ENCODE measurements at places on chromosomes 3 and 15.
A peak's percentile ranks its signal among the peaks of the same experiment; 100 is the strongest.

DNA sequence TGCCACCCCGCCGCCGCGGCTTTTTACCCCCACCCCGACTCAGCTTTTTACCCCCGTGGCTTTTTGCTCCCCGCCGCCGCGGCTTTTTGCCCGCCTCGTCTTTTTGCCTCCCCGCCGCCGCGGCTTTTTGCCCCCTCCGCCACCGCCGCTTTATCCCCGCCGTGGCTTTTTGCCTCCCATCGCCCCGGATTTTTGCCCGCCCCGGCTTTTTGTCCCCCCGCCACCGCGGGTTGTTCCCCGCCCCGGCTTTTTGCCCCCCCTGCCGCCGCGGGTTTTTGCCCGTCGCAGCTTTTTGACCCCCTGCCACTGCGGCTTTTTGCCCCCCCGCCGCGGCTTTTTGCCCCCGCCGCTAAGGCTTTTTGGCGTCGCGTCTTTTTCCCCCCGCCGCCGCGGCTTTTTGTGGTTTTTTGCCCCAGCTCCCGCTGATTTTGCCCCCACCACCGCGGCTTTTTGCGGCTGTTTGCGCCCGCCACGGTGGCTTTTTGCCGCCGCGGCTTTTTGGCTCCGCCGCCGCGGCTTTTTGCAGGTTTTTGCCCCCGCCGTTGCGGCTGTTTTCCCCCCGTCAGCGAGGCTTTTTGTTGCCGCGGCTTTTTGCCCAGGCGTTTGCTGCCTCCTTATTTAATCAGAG is 597.2 kb downstream of the GOLGA6L6 start:
- no peak for DNase-seq

GRCh38 chr15:68304589-68305337 is 27.2 kb downstream of the FEM1B start:
- DNase-seq, result peak; percentile 15

DNA sequence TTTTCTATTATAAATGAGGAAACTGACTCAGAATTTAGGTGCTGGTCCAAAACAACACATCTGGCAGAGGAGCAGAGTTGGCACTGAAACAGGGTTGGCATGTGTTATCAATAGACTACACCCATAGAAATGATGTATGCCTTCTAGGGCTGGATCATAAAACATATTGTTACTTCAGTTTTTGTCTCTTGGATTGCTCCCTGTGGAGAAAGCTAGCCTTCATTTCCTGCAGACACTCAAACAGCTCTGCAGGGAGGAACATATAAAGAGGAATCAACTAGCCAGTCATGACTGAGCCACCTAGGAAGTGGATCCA is 507 bp upstream of the MRPL3 start:
- no peak for DNase-seq

DNA sequence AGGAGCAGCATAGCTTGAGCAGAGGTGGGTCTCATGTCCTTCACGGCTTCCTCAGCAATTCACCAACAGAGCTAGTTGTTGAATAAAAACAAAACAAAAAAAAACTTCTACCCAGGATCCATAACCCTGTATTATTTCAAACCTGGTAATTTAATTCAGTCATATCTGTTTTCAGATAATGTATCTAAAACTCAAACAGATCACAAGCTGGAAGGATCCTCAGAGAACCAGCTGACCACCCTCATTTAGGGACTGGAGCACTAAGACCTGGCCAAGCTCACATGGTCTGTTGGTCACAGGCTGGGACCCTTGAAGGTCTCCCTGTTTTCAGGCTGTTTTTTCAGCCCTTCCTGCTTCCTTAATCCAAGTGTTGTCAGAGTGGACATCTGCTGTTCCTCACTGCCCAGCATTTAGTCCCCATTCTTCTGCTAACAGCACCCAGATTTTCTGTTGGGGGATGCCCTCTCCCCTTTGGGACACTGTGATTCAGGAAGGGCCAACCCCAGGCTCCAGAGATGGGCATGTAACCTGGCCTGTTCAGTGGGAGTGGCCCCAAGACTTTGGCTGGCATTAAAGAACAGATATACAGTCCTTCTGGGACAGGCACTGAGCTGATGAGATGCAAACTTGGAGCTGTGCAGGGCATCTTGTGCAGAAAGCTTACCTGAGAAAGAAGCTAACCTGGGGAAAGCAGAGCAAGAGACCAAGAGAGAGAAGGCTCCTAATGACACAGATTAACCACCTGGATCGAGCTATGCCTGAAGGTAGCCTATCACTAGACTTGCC is 78.8 kb upstream of the SPATA12 start:
- DNase-seq, result no peak

GRCh38 chr3:190581041-190581541 is 67.2 kb downstream of the IL1RAP start:
- no peak for DNase-seq

GRCh38 chr3:58529516-58530353 is 7.3 kb downstream of the ACOX2 start:
- DNase-seq, result no peak

DNA sequence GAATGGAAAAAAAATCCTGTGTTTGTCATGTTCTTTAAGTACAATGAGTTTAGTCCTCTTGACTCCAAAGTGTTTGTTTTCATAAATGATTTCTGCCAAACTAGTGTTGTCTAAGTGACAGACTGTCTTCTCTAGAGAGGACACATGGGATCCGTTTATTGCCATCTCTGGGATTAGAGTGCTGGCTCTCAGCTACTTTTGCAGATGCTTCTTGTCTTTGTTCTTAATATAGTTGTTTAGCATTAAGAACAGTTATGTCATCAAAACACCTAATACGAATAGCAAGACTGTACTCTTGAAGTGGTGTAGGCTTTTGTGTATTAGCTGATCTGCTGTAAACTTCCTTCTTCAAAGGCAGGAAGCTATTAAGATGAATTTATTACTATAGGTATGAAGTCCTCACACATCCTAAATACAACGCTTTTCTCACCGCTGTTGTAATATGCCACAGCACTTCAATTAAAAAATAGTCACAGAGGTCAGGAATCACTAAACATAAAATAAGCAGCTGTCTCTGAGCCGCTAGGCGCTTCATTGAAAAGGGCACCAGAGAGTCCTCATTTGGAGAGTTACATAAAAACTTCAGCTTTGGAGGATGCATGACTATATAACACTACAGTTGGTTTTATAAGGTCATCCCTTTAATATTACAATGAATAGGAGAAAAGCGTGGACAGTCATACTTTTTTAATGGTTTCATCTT is 128.3 kb upstream of the ZNF385D start:
- DNase-seq, result no peak

GRCh38 chr3:8681349-8681748 is 36.8 kb upstream of the SSUH2 start:
- no peak for DNase-seq

GRCh38 chr3:132404276-132404675 is 13.0 kb upstream of the DNAJC13 start:
- DNase-seq, result no peak

DNA sequence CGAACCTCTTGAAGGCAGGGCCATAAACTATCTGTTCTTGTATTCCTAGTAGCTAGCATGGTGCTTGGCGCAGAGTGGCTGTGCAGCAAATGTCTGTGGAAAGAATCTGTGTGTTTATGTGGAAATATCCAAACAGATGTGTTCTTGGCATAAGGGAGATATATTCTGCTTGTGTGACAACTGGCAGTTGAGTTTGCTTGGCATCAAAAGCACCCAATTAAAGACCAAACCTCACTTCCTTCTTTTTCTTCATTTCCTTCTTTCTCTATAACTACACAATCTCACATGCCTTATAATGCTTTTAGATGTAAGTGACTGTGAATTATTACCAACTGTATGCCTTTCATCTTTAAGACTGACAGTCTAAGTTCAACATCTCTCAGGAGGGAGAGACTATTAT is 296.5 kb downstream of the SLC9A9 start:
- no peak for DNase-seq

DNA sequence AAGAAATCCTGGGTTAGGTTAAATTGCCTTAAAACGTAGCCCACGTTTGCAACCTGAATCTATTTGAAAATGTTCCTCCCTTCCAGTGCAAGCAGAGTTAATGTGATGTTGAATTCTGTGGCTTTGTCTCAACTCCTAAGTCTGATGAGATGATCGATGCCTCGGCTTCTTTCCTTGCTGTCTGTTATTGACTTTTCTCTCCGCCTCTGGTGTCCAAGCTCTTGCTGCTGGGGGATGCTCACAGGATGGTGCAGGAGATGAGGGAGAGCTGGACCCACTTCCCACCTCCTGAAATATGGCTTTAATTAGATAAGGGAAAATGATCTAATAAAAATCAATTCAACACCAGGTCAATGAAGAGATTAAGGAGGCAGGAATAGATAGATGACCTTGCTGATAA is 407.9 kb upstream of the RGMA start:
- DNase-seq, result no peak

DNA sequence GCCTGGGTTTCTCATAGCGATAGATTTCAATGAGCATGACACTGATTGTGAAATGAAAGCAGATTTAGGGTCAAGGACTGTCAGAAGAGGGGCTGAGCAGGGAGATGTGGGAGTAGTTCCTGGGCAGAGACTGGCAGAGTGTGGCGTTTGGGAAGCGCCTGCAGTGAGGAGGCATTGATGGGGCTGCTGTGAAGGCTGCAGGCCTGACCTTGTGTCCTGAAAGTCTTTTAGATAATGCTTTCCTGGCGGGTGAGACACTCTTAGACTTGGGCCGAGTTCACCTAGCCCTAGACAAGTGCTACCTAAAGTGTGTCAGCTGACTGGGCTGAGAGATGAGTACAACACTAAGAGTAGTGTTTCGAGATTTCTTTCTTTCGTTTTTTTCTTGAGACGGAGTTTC is 20.7 kb downstream of the USP13 start:
- DNase-seq, result no peak

DNA sequence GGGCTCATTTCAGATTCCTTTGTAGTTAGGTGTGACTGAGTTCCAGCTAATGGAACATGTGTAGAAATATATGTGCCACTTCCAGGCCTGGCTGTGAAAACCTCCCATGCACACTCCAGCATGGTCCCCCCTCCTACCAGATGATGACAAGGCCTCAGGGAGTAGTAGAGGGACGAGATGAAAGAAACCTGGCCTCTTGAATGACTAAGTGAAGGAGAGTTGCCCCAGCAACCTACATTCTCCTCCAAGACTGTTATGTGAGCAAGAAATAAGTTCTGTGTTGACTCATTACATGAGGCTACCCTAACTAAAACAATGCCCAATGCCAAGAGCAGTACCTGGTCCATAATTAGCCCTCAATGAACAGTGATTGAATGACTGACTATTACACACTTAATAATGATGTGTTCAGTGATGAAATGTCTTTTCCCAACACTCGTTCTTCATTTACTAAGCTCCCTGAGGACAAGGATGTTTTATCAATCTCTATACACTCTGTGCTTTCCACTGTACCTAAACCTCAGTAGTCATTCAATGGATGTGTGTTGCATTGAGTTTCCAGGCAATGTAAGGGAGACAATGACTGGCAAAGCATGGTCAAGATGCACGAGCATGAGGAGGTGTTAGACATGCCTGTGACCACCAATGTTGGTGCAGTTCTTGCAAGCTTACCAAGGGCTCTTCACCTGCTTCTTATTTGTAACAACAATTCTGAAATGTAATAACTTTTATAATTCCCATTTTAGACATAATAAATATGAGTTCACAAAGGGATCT is 62.0 kb upstream of the BCL6 start:
- DNase-seq, result no peak

DNA sequence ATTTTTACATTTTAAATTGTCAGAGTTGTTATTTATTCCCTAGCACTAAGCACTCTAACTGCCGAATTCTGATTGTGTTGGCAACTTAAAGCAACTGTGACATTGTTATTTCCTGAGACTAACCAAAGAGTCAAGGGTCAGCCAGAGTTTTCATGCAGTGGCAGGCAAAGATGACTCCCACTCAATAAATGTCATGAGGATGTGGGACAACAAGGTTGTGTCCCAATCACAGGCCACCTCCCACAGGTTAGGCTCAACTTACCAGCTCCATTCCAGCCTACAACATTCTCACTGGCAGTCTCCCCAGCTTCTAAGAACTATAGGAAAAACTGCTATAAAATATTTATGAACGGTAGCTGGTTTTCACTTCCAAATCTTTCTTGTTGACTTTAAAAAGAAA is 80.1 kb downstream of the RSL24D1 start:
- no peak for DNase-seq

GRCh38 chr3:83662381-83662960 is 1296.3 kb upstream of the CADM2 start:
- no peak for DNase-seq

DNA sequence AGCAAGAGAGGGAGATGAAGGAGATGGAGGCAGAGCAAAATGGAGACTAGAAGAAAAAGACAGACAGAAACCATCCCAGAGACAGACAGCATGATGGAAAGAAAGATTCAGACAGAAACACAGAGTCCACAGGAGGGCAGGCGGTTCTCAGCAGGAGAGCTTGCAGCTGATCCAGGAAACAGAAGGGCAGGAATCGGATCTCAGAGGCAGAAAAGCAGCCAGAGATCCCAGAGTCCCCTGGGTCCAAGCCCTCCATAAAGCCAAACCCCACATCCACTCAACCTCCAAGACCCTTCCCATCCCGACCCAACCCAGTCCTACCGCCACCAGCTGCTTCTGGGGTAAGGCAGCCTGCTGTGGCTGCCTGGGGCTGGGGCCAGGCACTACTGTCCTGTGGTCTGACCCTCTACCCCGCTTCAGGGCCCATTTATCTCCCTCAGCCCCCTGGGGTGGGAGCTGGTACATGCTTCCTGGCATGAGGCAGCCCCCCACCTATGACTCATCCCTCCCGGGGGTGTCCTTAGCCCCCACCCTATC is at the start of gene UCN2:
Gene UCN2, minus strand, starts transcription at position 400 of the 537 bp plus-strand sequence. CDS start 657 bp downstream, outside the sequence.
- no peak for DNase-seq

- no peak for DNase-seq
Measured at GRCh38 chr3:191244242-191244867, 45.3 kb downstream of the OSTN start.

- DNase-seq, result no peak
Measured at GRCh38 chr3:151377768-151378385, 6.7 kb downstream of the P2RY12 start.

DNA sequence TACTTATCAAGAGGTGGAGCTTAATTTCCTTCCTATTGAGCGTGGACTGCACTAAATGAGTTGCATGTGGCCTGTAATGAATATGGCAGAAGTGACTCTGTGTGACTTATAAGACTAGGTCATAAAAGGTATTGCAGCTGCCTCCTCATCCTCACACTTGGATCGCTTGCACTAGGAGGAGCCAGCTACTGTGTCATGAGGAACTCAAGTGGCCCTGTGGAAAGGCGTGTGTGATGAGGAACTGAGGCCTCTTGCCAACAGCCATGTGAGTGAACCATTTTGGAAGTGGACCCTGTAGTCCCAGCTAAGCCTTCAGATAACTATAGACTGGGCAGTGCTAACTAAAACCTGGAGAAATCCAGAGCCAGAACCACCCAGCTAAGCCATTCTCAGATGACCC is 7.1 kb upstream of the SLC30A4 start:
- DNase-seq, result no peak

- DNase-seq, result no peak
Measured at GRCh38 chr3:138642226-138642926, 33.8 kb downstream of the FAIM start.
